Skeletal muscle tissue (tissue), 5 donors: ENCODE measurements at places on chromosomes 5 and 9. TPM values are rescaled to one million over a fixed set of nuclear protein-coding genes. Genes with fewer than 3 reads are reported as not detected.

The COX7C gene
- total RNA-seq = 261 TPM

The RNF183 gene
- not detected for total RNA-seq

The C5 gene
- 9.9 TPM for total RNA-seq

The CDKN2B gene
- not detected for total RNA-seq

The SLC36A1 gene
- 8.9 TPM for total RNA-seq

The ACER2 gene
- 1.6 TPM for total RNA-seq

The ZDHHC11 gene
- total RNA-seq = 1.0 TPM

The MARCOL gene
- total RNA-seq = not detected

The NFIB gene
- total RNA-seq = 95.0 TPM

The BARHL1 gene
- not detected for total RNA-seq

The DRD1 gene
- total RNA-seq = not detected
